ENCODE measurements at places on chromosomes 5 and 9.
A peak's percentile ranks its signal among the peaks of the same experiment; 100 is the strongest.

DNA sequence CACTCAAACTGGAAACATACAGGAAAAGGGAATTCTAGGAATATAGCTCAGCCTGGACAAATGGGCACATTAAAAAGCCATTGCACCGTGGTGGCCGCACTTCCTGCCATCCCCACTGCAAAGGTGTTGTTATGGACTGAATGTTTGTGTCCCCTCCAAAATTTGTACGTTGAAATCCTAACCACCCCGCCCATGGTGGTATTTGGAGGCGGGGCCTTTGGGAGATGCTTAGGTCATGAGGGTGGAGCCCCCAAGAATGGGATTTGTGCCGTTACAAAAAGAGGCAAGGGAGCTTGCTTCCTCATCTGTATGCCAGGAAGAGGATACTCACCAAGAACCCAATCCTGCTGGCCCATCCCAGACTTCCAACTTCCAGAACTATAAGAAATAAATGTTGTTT lies 1.1 kb upstream of the CMBL start:
- DNase-seq = no peak

- no peak for DNase-seq
These were observed 268.4 kb downstream of the PLK2 start for GRCh38 chr5:58191443-58191842.

- DNase-seq = no peak
These were observed 95.4 kb downstream of the SLC44A1 start for GRCh38 chr9:105339849-105340248.

DNA sequence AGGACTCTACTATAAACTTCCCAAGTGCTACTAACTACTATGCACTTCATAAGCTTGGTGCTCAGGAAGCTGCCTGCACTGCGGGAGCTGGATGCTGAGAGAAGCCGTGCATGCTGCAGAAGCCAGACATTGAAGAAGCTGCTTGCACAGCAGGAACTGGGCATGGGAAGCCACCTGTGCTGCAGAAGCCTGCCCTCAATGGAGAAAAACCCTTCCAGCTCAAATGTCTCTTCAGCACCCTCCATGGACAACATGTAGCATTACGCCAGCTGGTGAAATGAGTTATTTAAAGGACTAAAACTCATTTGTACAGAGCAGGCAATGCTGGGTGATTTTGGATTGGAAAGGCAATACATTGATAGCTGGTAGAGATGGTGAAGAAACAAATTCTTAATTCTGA lies 247.2 kb downstream of the KIF4B start:
- no peak for DNase-seq

DNA sequence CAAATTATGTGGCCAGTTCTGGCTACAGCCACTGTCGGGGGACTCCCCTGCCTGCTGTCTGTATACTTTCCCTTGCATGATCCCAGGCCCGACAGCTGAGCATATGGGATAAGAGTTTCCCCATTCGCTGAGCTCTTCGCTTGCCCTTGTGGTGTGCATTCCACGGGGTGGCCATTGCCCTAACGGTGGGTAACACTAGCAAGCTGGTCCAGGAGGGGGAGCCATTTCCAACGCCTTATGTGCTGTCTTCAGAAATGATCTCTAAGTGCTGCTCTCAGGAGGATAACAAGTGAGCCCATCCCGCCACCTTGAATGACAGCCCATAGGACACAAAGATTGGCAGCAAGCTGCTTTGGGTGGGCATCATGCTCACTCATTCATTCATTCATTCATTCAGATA lies 190.9 kb downstream of the FSTL4 start:
- DNase-seq = no peak

DNA sequence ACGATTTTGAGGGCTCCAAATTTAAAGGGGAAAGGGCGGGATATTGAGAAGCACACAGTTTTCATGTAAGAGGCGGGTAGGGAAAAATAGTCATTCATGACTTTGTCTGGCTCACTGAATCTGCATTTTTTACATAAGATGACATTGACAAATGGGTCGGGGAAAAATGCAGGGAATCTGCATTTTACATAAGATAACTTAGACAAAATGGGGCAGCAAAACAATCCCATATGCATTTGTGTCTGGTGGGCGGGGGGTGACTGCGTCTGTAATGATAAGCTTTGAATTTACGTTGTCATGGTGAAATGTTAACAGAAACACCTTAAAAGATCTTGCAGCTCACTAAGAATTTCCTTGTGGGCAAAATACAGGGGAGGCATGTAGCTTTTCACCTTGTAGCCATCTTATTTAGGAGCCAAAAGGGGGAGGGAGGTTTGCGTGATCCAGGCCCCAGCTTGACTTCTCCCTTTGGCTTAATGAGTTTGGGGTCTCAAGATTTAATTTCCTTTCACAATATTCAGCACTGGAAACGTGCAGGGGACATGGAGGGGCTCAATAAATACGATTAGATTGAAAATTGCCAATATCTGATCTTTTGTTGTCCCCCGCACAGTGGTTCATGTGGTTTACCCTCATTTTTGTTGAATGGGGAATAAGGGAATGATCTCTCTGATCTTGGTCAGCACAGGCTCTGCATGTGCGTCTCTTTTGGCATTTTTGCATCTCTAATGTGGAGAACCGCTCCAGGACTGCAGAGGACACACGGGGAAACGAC lies 41.1 kb upstream of the GADD45G start:
- DNase-seq = no peak

GRCh38 chr5:14217587-14217986 lies 74.4 kb downstream of the TRIO start:
- no peak for DNase-seq

DNA sequence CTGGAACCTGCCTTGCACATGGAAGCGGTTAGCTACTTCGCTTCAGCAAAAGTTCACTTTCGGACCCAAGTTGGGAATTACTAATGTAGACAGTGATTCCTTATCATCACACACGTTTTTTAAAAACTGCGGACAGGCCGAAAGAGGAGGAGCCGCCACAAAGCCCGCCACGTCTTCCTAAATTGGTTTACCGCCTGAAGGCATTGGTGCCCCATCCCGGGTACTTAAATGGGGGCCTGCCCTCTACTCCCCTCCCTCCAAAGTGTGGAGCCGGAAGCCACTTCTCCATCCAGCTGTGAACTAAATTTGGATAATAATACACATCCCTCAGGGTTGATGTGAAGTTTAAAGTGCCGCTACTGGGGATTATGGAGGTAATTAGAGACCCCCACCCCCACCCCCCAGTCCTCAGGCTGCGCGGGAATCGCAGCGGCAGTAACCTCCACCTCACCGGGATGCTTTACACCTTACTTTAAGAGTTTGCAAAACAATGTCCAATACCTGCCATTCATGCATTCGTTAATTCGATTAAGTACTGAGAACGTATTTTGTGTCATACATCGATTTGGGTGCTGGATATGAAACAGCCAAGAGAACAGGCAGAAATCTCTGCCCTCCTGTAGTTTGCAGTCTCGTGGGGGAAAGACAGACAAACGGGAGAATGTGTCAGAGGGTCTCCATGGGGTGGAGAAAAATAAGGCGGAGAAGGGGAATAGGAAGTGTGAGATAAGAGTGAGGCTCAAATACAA lies 937 bp upstream of the MACROH2A1 start:
- no peak for DNase-seq

DNA sequence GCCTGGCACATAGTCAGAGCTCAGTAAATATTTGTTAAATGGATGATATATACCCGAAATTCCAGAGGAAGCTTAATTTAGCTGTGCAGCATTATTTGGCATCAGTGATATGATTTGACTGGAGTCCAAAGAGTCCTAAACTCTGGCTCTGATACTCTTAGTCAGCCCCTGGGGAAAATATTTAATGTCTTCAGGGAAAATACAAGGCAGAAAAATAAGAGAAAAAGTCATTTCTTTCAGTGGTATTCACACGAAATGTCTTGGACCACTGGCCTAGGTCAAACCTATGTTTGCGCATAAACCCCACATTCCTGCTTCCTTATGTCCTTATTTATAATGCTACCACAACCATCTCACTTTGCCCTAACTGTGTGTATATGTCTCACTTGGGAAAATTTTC lies 23.8 kb downstream of the GLRA1 start:
- no peak for DNase-seq

GRCh38 chr5:53472279-53472678 lies 8.2 kb upstream of the FST start:
- no peak for DNase-seq

DNA sequence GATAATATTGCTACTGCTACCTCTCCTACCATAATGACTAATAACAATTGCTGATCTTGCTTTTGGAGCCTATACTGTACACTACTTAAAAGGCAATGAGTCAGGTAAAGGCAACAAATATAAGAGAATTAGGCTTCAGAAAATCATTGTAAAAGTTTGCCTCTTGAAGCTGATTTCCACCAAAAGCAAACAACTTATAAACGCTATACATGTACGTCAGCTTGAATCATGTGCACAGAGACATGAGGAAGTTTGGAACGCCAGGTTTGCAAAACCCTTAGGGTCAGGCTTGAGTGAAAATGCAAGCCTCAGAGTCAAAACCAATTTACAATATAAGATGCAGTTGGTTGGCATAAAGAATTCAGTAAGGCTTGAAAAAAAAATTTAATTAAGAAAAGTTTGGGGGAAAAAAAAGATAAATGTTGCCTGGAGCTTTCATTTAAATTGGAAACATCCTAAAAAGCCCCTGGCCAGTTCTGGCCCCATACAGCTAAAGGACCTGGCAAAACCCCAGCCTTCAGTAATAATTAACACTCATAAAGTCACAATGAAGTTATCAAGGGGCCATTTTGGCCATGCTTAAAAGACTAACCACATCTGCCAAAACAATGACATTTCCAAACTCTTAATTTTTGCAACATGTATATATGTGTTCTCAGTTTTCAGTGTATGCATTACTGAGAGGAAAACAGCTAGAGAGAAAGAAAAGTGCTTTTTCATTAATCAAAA lies 181.0 kb upstream of the NFIL3 start:
- no peak for DNase-seq

GRCh38 chr5:11595045-11595444 lies 309.2 kb downstream of the CTNND2 start:
- DNase-seq = no peak

GRCh38 chr5:157877821-157878220 lies 18.9 kb upstream of the CLINT1 start:
- no peak for DNase-seq

- peak; percentile 45 for DNase-seq
These were observed 564 bp downstream of the SLC25A25 start for GRCh38 chr9:128068386-128069205.

DNA sequence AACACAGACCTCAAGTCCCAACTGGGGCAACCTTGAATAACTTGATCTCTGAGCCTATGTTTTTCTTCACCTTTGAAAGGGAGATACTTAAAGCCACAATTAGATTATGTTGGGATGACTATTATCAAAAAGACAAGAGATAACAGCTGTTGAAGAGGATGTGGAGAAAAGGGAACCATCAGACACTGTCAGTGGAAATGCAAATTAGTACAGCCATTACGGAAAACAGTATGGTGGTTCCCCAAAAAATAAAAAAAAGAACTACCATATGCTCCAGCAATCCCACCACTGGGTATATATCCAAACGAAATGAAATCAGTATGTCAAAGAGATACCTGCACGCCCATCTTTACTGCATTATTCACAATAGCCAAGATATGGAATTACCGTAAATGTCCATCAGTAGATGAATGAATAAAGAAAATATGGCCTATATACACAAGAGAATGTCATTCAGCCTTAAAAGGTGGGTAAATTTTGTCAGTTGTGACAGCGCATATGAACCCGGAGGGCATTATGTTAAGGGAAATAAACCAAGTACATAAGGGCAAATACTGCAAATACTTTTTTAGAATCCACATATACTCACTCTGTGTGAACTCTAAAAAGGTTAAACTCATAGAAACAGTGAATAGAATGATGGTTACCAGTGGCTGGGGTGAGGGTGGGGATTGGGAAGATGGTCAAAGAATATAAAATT lies 12.7 kb downstream of the FAT2 start:
- no peak for DNase-seq

DNA sequence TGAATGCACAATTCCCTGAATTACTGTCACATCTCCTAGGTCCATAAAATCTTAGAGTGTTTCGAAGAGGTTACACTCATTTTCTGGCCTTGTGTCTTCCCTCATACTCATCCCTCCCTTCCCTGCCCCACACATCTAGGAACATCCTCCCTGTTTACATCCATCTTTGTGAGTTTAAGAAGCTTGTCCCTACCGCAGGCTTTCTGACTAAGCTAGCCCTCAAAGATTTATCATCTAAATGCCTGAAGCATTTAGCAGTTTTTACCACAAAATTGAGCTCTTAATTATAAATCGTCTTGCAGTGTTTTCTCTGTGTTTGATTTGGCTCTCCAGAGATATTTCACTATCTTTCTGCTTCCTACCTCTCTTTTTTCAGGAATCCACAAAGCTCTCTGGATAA lies 374.8 kb downstream of the KIAA0825 start:
- DNase-seq = no peak

DNA sequence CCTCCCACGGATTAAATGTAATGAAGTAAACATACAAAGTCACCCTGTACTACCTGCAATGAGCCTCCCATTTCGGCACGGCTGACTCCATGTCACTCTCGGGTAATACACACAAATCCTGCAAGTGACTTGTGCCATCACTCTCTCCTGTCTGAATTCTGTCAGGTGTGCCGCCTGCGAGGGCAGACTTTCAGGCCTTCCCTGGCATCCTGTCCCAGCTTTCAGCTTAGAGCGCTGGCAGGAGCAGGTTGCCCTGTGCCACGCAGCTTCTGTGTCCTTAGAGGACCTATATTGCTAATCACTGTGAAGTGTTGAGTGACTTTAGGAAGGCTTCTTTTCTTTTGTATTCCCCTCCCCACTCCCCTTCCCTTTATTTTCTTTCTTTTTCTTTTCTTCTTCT lies 25.8 kb upstream of the S1PR3 start:
- no peak for DNase-seq

- no peak for DNase-seq
These were observed 8.9 kb downstream of the PPP1R26 start for GRCh38 chr9:135488527-135488926.

DNA sequence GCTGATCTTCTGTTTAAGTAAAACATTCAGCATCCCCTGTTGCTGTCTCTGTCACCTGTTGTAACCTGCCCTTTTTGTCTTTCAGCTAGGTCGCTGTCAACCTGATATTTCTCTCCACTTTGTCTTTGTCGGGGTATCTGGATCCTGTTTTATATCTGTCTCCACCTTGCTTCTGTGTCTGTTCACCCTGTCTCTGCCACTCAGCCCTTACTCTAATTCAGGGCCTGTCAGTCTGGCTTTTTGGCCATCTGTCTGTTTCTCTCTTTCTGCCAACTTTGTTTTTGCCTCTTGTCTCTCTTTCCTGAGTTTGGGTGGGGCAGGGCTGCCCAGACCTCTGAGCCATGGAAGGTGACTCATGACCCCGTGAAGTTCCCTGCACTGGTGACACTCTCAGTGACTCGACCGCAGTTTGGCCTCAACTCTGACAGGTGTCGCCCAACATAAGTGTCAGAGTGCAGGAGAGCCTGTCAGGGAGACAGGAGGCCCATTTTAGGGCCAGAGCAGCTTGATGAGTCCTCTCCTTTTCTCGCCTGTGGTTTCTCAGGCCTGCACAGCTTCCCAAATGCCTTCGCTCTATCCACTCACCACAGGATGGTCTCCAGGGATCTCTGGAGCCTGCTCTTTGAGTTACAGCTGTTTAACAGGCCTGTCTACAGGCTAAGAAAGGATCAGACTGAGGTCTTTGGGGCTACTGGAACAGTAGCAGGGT lies 868 bp downstream of the ZBTB43 start:
- peak; percentile 18 for DNase-seq

Measured in activated naive CD4-positive, alpha-beta T cell (primary cell).